AG04450 (cell line): ENCODE measurements at places on chromosomes 2 and 18.

DNA sequence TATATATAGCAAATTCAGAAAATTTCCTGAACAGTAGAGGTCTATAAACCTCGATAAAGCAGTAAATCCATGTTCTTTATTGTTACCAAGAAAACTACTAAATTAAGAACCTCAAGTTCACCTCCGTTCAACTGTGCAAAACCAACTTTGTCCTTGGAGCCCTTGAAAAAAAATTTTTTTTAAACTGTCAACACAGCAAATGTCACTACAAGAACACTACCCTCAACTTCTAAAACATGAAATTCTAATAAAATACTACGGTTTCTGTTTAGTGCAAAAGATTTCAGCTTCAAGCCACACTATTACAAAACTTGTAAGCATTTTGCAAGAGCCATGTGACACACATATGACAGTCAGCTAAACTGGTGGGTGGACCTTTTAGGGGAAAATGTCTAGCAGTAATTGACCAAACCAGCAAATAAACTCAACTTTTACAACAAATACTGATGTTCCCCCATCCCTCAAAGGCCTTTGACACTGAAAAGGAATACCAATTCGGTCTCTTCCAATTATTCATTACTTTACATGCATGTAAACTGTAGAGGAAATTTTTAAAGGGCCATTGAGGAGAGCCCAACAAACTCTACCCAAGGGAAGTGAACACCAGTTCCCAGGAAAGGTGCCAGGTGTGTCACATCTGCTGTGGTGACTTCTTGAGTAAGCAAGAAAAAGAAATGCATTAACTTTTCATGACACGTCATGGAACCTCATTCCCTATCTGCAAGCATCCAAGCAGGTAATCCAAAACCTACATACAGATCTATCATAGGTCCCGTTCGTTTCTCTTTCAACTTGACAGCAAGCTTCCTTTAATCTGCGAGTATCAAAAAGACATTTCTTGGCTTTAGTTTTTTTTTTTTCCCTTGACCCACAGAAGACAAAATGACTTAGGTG is 1.4 kb downstream of the RAB1A start:
- DNase-seq = no peak

DNA sequence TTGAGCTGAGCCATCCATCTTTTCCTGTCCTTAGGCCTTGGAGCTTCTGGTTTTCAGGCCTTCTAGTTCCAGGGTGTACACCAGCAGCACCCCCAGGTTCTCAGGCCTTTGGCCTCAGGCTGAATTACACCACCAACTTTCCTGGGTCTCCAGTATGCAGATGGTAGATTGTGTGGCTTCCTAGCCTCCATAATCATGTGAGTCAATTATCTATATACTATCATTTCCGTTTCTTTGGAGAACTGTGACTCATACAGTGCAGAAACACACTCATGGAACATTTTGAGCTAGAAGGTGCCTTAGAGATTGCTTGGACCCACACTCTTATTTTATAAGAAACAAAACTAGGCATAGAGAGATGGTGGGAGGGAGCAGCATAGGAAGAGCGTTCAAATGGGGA is 167.4 kb downstream of the NCK2 start:
- DNase-seq = no peak

DNA sequence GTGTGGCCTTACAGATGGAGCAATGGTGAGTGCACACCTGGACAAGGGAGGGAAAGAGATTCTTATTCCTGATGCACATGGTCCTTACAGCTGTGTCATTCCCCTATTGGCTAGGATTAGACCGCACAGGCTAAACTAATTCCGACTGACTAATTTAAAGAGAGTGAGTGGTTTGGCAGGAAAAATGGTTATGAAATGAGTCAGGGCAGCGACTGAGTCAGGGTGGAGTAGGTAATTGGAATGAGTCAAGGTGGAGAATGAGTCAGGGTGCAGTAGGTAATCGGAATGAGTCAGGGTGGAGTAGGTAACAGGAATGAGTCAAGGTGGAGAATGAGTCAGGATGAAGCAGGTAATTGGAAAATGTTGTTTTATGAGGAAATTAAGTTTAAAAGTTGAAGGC is 1353.7 kb upstream of the LRRTM1 start:
- no peak for DNase-seq

DNA sequence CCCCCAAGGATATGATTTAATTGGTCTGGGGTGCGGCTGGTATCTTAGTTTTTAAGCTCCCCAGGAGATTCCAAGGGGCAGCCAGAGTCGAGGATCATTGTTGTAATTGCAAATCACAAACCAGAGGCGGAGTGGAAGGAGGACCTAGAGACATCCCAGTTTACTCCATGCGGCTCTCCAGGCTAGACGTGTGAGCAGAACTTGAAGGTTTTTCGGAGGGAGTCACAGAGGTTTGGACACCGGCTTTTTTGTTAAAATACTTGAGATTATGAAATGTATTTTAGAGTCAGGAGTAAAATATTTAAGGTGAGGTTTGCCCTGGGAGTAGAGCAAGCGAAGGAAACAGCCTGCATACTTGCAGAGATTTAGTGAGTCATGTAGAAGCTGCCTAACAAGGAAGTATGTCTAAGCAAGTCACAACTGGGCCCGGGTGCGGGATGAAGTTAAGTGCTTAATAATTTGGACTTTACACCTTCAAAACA is 39.5 kb downstream of the TGOLN2 start:
- no peak for DNase-seq

DNA sequence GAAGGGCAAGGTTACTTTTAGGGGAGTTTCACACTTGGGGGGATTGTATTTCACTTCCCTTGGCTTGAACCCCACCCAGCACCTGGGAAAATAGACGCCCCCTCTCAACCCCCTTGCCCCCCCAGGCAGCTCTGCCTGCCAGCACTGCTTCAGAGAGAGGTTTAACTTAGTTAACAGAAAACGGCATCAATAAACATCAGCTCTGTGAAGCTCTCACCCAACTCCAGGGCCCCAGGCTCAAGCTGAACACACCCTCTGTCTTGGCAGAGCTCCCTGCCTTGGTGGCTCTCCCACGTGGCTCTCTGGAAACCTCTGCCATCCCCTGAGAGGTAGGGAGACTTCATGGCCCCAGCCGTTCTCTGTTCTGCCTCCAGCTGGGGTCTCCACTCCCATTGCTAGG is 244.1 kb downstream of the ACKR3 start:
- DNase-seq = no peak

DNA sequence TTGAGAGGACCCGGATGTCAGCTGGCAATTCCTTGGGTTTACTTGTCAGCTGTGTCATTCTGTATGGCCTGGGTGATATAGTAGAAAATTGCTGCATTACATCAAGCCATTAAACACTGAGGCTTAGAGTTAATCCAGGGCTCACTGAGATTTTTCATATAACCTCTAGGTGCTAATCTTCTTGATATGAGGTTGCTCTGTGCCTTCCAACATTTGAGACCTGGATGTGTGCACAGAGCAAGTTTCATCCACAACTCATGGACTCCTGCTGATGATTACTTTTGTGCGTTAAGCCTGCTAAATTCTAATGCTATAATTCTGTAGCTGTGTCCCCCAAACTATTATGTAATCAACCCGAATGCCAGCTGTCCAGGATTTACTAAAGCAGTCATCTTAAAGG is 178.4 kb upstream of the CDH20 start:
- no peak for DNase-seq

GRCh38 chr2:118614841-118615271 is 232.6 kb downstream of the EN1 start:
- DNase-seq = no peak

DNA sequence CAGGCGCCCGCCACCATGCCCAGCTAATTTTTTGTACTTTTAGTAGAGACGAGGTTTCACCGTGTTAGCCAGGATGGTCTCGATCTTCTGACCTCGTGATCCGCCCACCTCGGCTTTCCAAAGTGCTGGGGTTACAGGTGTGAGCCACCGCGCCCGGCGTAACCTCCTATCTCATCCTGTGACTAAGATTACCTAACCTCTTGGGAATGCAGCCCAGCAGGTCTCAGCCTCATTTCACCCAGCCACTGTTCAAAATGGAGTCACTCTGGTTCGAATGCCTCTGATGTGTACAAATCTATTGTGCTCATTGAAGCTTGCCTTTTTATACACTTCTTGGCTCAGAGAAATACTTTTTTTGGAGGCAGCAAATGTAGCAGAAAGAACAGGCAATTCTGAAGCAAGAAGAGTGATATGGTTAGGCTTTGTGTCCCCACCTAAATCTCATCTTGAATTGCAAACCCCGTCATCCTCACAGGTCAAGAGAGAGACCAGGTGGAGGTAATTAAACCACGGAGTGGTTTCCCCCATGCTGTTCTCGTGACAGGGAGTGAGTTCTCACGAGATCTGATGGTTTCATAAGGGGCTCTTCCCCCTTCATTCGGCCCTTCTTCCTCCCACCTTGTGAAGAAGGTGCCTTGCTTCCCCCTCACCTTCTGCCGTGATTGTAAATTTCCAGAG is 60.6 kb downstream of the SLC4A3 start:
- DNase-seq = no peak

GRCh38 chr2:160878618-160879017 is 281.6 kb upstream of the TANK start:
- DNase-seq = no peak

- DNase-seq = no peak
These were observed 83.6 kb downstream of the ATAD2B start for GRCh38 chr2:23843051-23843976.

DNA sequence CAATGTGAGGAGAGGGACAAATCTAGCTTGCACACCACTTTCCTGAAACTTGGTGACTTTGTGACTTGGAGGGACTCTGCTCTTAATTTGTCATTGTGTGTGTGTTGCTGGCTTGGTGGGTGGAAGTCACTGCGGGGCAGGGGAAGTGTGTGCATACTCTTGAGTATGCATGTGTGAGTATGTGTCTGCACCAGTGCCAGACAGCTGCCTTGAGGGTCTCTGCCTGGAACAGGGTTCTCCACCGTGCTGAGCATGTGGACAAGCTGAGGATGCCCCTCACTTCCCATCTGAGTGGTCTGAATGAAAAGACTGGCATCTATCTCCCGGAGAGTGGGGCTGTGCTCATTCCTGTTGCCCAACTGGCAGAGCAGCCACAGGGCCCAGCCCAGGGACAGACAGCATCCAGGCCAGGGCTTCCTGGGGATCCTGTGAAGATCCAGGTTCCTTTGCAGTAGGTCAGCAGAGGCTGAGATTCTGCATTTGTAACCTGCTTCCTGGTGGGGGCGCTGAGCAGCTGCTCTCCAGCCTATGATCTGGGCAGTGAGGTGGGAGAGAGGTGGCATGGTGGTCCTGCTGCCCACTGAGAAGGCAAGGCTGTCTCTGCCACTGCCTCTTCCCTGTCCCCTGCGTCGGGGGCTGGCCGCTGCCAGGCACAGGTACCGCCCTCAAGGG is 138.9 kb upstream of the HAAO start:
- DNase-seq = no peak

DNA sequence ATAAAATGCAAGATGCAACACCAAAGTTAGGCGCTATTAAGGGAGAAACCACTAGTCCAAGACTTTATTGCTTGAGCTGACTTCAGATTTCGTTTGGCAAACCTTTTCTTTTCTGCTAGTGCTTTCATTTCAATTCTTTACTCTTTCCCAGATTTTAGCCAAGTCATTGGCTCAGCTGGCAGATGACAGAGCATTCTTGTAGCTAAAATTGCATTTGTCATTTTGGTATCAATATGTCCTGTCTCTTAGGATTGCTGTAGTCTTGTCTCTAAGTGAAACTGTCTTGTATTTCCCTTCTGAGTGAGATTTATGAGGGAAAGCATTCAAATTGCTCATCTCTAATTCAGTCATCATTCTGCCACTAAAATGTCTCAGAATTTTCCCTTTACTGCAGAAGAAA is 335.1 kb downstream of the METTL4 start:
- no peak for DNase-seq

- DNase-seq = no peak
These were observed 1639.1 kb downstream of the SUCLG1 start for GRCh38 chr2:82819951-82820350.

DNA sequence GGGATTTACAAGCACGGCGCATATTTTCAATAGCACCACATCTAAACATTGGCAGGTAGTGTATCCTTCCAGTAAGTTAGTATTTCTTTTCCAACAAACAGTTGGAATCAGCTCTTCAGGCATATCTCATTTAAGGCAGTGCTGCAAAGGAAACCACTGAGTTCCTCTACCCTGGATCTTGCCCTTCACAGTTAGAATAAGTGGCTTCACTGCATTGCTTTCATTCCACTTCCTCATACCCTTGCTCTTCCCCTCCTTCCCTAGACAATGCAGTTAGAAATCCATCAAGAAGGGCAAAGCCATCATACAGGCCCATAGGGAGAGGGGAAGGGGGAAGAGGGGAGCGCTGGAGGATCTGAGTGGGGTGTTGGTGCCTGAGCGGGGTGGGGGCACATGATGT is 173.7 kb downstream of the FBXO15 start:
- no peak for DNase-seq

DNA sequence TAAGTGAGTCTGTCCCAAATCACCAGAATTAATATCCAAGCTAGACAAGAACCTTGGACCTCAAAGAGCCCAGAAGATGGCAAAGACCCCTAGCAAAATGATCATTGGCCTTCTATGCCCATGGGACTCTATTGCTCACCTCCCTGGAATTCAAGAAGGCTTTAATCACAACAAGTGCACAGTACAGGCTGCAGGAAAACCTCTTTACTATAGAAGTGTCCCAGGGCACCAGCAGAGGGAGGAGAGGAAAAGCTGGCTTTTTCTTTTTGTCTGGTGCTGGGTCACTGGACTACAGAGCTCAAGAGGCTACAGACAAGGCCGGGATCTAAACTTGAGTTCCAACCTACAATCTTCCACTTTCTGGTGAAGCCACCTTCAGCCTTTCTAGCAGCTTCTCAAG is 88.3 kb upstream of the PPP1CB start:
- no peak for DNase-seq

- no peak for DNase-seq
These were observed 90.1 kb downstream of the ALPK2 start for GRCh38 chr18:58538604-58539386.

GRCh38 chr2:3725458-3726250 is 22.3 kb downstream of the DCDC2C start:
- DNase-seq = no peak

DNA sequence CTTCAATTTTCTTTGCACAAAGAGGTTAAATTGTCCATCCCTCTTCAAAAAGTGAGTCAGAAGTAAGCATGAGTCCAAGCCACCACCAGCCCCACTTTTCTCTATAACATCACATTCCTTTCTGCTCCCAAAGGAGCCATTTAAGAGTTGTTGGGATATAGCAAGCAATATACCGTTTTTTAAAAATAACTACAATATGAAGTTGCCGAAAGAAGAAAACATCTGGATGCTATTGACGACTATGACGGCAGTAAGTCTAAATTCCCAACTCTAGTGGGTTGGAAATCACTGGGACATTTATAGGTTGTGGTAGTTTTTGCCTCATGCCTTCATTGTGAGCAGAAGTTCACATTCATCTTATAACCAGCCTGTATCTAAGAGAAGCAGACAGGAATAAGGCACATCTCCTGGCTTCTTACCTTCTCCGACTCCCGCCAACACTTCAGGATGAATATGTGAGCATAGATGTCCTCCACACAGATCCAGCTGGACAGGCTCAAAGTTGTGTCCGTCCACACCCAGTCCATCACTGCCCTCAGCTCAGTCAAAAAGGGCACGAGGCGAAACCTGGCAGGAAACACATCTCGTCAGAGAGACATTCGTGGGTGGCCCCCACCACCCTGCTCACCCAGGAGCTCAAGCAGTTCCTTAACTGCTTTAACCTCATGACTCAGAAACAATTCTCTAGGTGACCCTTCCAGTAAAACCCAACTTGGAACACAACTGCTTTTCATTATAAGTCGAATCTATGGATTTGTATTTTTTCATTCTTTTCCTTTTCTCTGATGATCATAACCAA is 163.6 kb downstream of the NAPG start:
- no peak for DNase-seq
